Gastrocnemius medialis (tissue), 4 donors: ENCODE measurements at places on chromosomes 16 and 17. TPM values are rescaled to one million over a fixed set of nuclear protein-coding genes. Genes with fewer than 3 reads are reported as not detected.
A peak's percentile ranks its signal among the peaks of the same experiment; 100 is the strongest.

Gene EPX
- total RNA-seq: not detected

Gene ODAD4
- 0.13 TPM for total RNA-seq

Gene METRNL
- 6.6 TPM for total RNA-seq

Gene CA5A
- not detected for total RNA-seq

Gene MINK1
- total RNA-seq: 12.6 TPM

Gene KRT17
- not detected for total RNA-seq

Gene TBC1D3B
- total RNA-seq: not detected

DNA sequence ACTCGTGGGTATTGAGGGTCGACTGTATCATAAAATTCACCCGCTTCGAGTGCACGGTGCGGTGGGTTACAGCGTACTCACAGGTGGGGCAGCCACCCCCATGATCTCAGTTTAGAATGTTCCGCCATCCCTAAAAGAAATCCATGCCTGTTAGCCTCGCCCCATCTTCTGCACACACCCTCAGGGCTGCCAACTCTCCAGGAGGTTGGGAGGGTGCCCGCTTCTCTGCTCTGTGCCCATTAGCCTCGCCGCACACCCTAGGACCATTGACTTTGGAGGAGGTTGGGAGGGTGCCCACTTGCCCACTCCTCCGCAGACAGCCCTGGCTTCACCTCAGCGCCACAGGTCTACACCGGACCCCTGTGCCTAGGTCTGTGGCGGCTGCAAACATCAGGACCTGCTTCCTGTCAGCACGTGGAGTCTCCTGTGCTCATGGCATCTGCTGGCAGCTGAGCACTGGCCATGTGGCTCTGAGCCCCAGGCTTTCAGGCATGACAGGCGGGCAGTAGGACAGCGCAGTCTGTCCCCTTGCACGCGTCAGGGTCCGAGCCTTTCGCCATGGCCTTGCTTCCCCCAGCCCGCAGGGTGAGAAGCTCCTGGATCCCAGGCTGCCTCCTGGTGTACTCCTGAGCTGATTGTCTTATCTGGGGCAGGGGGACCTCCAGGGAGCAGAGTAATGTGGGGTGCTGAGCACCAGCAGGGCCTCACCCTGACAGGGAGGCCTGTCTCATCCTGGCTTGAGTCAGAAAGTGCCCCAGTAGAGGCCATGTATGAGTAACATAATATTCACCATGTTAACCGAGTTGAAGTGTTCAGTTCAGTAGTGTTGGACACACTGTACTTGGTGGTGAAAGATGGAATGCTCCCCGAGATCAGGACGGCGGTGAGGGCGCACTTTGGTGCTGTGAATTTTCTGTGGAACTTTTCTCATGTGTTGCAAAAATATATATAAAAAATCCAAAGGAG lies 21.9 kb downstream of the NME3 start:
- DNase-seq: no peak

GRCh38 chr16:75038036-75038858 lies 39.4 kb downstream of the ZNRF1 start:
- DNase-seq: no peak

- DNase-seq: no peak
These were observed at the start of gene MFAP4 for GRCh38 chr17:19386974-19387920. MFAP4 (minus strand) TSS chr17:19387190; CDS start chr17:19387155, 35 bp downstream.

DNA sequence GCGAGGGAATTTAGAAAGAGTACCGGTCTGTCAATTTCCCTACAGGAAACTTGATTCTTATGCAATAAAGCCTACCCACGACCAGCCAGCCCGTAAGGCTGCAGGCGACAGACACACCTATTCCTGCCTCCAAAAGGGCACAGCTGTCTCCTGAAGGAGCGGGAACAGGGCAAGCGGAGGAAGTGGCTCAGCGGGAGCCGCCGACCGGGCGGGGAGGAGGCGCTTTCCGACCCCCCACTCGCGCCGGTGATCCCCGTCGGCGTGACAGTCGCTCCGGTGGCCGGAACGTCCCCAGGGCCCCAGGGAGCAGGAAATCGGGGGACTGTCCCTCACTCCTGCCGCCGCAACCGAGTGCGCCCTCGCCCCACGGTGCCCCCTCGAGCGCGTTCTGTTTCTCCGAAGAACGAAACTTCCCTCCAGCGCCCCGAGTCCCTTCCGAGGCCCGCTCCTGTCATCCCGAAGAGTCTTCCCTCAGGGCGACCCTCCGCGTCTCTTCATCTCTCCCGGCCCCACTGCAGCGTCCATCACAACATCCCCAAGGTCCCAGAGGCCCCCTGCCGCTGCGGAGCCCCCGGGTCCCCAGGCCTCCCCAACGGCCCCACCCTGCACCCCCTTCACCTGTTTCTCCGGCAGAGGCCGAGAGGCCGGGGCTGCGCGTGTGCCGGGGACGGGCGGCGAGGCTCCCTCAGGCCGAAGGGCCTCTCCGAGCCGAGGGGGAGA lies 421 bp downstream of the STAT3 start:
- peak; percentile 49 for DNase-seq

GRCh38 chr17:4008082-4008435 lies 43.8 kb upstream of the ATP2A3 start:
- no peak for DNase-seq

GRCh38 chr17:7419819-7420610 lies at the start of gene SPEM1:
SPEM1 (plus strand) TSS chr17:7420324; CDS start chr17:7420385, 61 bp downstream.
- no peak for DNase-seq

GRCh38 chr17:42386777-42387657 lies 1.2 kb downstream of the STAT3 start:
- no peak for DNase-seq

- no peak for DNase-seq
These were observed 373.7 kb upstream of the SALL1 start for GRCh38 chr16:51524555-51525373.
